ENCODE measurements at places on chromosomes 13 and 19.

DNA sequence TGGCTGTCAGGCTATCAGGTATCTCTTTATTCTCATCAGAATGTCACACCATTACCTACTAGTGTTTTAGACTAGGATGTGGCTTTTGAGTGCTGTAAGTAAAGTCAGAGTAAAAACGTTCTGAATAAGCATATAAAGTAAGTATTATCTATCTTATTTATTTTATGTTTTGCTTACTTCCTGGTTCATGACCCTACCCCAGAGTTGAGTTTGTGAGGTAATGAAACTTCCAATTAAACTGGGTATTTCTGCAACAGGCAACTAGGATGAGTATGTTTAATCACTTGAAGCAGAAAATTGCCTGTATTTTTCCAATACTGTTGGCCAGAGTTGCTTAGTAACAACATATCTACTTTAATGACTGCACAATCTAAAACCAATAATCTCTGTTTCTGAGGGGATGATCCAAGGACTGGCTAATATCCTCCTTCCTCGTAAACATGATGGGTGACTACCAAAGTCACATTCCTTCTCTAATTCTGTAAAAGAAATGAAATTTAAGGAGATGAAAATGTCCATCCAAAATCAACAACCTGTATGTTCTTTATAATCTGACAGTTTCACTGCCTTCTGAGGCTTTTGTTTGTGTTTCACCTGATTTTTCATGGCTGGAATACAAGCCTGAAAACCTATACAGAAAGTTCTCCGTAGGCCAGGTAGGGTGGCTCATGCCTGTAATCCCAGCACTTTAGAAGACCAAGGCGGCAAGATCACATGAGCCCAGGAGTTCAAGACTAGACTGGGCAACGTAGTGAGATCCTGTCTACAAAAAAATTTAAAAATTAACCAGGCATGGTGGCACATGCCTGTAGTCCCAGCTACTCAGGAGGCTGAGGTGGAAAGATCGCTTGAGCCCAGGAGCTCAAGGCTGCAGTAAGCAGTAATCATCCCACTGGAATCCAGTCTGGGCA, 83.1 kb downstream of the ABCC4 start:
- no peak for DNase-seq

- no peak for DNase-seq
These were observed 11.2 kb downstream of the IL17D start for GRCh38 chr13:20714563-20715329.

GRCh38 chr13:42758515-42758914, 22.9 kb upstream of the FAM216B start:
- DNase-seq = no peak

GRCh38 chr13:22077764-22078163, 406.9 kb downstream of the FGF9 start:
- no peak for DNase-seq

- DNase-seq = no peak
These were observed 4.6 kb downstream of the RBM26 start for GRCh38 chr13:79401259-79402070.

DNA sequence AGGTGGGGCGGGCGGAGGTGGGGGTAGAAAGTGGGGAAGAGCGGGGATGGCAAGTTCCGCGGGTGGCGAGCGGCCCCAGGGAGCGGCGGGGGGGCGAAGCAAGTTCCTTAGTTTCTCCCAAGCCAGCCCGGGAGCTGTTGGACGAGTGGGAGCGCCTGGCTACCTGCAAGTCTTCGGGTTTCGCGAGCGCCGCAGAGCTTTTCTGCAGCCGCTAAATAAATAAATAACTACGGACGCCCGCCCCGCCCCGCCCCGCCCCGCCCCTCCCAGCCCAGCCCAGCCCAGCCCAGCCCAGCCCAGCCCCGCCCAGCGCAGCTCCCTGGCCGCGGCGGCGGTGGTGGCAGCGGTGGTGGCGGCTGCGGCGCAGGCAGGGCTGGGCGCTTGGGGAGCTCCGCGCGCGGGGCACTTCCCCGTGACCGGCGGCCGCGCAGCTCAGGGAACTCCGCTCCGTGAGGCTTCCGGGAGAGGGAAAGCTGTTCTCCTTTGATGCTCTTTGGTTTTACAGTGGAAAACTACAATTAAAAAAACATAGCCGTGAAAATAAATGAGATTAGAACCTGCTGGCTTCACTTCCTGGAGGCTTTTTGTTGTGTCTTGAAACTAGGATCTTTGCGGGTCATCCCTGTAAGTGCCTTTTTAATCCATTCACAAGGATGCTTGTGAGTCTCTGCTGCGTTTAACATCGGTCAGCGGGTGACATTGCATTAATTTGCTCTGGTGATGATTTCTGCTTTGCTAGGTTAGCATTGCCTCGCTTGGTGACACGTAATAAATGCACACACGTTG, at the start of gene UBE2L5:
UBE2L5 (plus strand) TSS at position 440 of the 786 bp plus-strand sequence. CDS start 5,498 bp downstream, outside the sequence.
- DNase-seq = peak; percentile 23

- DNase-seq = no peak
These were observed 1.8 kb upstream of the AKAP8 start for GRCh38 chr19:15381429-15381828.

DNA sequence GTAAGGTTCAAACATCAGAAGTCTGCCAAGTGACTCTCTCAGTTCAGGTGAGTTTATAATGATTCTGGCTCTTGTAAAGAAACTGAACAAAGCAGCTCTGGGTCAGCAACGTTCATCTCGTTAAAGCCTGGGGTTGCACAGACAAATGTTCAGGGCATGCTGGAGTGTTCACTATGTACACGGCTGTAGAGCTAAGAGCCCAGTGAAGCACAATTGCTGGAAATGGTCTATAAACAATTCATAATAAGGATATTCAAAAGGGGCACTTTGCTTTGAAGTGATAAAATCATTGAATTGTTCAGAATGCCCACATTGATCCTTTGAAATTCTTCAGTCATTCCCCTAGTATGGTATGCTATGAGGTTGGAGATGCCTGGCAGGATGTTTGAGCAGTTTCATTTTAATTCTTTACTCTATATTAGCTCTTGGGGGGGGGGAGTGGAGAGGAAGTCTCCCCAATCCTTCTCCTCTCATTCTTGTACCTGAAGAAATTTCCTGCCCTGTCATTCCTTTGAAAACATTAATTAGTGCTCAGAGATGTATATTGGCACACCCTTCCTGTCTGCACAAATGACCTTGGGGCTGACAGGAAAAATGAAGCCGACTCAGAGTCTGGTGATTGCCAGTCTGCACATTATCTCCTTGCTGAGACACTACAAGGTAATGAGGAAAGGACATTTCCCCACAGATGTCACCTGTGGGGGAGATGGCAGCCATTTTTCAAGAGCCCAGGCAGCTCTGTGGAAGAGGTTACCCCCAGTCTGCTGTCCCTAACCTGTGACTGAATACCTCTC, 145.5 kb downstream of the DLEU7 start:
- no peak for DNase-seq

GRCh38 chr13:19759669-19760068, 23.1 kb downstream of the PSPC1 start:
- DNase-seq = no peak
